Activated CD4-positive, CD25-positive, alpha-beta regulatory T cell treated with anti-CD3 and anti-CD28 coated beads, Interleukin-2, amount 50 U/mL, for 24 hours (primary cell): ENCODE measurements at places on chromosomes 4 and X.

GRCh38 chr4:15354371-15355297, 73.2 kb upstream of the C1QTNF7 start:
- ATAC-seq, result no peak

DNA sequence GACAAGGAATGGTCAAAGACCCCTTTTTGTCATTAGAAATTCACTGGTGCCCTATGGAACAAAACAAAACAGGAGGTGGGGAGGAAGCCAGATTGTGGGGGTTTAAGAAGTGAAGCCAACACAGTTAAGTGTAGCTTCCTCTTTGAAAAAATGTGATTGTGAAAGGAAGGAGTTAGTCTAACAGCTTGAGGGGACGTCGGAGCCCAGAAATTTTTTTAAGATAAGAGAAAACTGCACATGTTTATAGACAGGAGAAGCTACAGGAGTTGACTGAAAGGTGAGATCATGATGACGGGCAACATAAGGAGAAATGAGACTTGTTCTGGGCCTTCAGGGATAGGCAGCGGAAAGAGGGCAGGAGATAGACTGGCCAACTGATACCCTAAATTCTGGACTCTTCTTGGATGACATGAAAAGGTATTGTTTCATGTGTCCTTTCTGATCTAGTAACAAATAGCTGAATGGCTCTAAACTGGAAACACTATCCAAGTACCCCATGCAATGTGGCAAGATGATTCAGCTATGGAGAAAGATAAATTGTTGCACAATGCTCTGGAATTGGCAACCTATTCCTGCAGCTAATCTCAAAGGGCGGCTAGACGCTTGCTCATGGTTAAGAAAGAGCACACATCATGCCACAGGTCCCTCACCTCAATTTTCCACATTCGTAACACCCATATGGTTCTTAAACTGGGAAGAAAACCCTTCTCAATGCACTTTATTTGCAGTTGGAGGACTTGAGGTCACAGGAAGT, 3.7 kb upstream of the HDAC8 start:
- ATAC-seq, result no peak

DNA sequence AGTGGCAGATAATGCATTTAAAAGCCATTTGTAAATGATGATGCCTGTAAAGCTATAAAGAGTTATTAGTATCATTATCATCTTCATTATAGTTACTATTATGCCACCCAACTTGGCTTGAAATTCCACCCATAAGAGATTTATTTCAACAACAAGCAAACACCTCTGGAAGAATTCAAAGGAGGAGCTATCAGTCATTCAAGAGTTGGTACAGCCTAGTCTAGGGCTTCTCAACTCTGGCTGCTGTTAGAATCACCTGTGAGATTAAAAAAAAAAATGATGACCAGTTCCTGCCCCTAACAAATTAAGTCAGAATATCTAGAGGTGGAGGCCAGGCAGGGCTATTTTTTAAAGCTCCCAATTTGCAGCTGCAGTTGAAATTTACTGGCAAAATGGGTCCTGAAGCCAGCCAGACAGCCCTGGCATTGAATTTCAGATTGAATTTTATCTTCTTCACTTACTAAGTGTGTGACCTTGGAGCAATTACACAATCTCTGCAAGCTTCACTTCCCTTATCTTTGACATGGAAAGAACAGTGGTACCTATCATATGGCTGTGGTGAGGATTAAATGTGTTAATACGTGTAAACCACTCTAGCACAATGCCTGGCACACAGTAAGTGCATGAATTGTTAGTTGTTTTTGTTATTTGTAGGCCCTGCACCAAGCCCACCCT, 52.9 kb upstream of the EDA start:
- ATAC-seq, result no peak

- peak; percentile 51 for ATAC-seq
Observed at GRCh38 chr4:40629401-40630334, at the start of gene RBM47. Gene RBM47 (minus strand): TSS chr4:40629864. CDS start chr4:40438893, 190,971 bp downstream.

DNA sequence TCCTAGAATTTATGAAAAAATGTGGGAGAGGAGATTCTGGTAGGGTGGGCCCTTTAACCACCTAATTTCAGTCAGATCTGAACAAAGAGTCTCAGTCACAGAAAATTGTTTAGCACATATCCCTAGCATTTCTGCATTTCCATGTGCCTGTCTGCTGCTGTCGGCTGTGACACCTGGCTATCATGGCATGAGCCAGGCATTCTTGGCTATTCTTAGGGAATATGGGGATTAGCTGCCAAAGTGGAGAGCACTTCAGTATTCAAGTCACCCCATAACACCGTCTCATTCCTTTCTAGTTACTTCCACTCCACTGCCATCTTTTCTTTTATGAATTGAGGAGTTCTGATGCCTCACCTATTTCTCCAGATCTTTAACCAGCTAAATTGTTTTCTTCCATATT, 211.5 kb downstream of the FRAS1 start:
- ATAC-seq, result no peak

GRCh38 chrX:119885554-119886428, 9.9 kb upstream of the AKAP14 start:
- no peak for ATAC-seq

- ATAC-seq, result no peak
Observed at GRCh38 chrX:122771933-122772332, 412.1 kb upstream of the GRIA3 start.

DNA sequence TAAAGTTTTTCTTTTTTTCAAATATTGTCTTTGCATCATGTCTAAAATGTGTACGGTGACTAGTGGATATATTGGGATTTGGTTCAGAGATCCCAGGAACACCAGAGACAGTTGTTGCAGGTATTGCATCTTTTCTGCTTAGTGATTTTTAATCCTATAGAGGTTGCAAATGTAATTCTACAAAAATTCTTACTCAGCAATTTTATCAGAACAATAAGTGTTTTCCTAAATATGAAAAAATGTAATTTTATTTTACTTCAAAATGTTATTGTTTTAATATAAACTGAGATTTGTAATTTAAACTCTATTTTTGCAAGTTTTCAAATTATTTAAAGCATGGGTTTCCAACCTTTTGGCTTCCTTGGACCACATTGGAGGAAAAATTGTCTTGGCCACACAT, 8.2 kb downstream of the ZNF718 start:
- no peak for ATAC-seq

DNA sequence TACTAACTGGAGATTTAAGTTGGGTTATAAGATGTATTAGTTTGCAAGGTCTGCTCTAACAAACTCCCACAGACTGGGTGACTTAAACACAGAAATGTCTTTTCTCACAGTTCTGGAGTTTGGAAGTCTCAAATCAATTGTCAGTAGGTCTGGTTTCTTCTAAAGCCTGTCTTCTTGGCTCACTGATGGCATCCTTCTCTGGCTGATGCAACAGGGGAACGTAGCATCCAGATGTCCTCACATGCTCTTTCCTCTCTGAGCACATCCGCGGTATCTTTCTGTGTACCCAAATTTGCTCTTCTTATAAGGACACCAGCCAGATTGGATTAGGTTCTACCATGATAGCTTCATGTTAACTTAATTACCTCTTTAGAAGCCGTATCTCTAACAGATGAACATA, 63.2 kb upstream of the BMP3 start:
- no peak for ATAC-seq

DNA sequence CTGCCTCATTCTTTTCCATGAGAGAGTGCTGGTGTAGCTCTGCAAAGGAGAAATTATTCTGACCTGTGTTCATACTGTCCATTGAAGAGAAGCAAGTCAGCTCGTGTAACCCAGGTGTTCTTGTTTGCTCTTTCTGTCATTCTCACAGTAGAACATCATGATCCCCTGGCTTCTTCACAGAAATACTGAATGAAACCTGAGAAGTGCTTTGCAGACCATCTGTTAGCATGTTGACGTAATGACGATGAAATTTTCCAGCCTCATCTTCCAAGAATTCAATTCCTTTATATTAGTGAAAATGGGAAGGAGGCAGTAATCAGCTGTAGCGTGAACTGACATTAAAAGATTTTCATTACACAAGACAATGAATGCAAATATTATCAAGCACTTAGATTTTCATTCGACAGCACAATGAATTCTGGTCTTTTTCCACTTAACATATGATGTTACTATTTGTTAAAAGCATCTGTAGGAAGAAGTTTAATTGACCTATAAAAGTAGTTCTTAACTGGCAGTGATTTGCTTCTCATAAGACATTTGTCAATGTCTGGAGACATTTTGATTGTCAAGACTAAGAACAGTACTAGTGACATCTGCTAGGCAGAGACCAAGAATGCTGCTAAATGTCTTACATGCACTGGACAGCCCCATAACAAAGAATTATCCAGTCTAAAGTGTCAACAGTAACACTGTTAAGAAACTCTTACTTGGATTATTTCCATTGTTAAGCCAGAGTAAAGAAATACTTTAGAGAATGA, 246.3 kb downstream of the BANK1 start:
- no peak for ATAC-seq
